ENCODE measurements at places on chromosomes 4 and X.

GRCh38 chr4:153728660-153729059 lies 31.2 kb downstream of the RNF175 start:
- peak; percentile 78 for ATAC-seq

GRCh38 chr4:97950836-97951235 lies 192.4 kb downstream of the STPG2 start:
- ATAC-seq: no peak

DNA sequence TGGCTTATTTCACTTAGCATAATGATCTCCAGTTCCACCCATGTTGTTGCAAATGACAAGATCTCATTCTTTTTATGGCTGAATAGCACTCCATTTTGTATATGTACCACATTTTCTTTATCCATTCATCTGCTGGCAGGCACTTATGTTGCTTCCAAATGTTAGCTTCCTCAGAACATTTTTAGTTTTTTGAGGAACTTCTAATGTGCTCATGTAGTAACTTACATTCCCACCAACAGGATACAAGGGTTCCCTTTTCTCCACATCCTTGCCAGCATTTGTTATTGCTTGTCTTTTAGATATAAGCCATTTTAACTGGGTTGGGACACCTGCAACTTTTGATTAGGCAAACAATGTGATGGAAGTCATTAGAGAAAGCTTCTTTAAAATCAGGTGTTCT lies 454.2 kb downstream of the NLGN4X start:
- no peak for ATAC-seq

DNA sequence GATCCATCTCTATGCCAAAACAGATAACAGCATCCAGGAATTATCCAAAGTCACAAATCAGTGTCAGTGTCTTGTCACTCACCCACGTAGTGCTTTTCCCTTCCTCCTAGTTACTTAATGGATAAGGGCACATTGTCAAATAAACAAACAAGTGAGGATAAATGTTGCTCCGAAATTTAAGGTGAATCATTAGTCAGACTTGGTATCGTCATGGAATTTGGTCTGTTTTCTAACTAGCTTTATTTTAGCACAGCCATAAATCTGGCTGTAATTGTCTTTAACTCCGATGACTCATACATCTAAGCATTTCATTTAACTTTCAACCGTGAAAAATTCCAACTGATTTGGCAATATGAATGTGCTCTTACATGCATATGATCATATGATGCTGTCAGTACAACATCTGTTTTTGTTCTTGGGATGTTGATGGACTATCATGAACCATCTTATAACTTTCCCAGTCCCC lies 83.3 kb downstream of the SNCA start:
- no peak for ATAC-seq

GRCh38 chr4:80111276-80111675 lies 38.2 kb upstream of the ANTXR2 start:
- ATAC-seq: no peak

GRCh38 chr4:675036-675882 lies 917 bp downstream of the MYL5 start:
- ATAC-seq: peak; percentile 3

DNA sequence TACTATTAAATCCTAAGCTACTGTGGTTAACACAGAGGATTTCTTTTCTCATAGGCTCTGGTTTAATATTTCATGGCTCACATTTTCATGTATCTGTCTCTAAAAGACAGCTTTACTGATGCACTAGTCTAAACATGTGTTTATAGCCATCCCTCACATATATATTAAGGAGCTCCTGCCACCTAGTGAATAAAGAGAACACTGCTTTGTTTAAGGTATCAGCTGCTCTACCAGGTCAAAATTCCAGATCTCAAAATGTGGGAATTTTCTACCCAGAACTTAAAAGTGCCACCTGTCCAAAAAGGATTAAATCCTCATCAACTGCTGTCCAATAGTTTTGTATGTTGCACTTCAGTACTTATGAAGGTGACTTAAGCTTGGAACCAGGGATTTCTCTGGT lies 188.5 kb upstream of the TEX13C start:
- no peak for ATAC-seq

- ATAC-seq: no peak
These were observed 52.8 kb downstream of the NFKB1 start for GRCh38 chr4:102553982-102554381.

GRCh38 chr4:54073271-54073880 lies 9.0 kb upstream of the CHIC2 start:
- no peak for ATAC-seq

- ATAC-seq: no peak
These were observed 1394.2 kb upstream of the DIAPH2 start for GRCh38 chrX:95290455-95290854.

GRCh38 chrX:43949669-43950068 lies 23.5 kb downstream of the NDP start:
- ATAC-seq: no peak

GRCh38 chrX:144275843-144276242 lies 392.0 kb downstream of the UBE2NL start:
- ATAC-seq: no peak

GRCh38 chr4:147605499-147605898 lies 11.7 kb upstream of the TMEM184C start:
- no peak for ATAC-seq

DNA sequence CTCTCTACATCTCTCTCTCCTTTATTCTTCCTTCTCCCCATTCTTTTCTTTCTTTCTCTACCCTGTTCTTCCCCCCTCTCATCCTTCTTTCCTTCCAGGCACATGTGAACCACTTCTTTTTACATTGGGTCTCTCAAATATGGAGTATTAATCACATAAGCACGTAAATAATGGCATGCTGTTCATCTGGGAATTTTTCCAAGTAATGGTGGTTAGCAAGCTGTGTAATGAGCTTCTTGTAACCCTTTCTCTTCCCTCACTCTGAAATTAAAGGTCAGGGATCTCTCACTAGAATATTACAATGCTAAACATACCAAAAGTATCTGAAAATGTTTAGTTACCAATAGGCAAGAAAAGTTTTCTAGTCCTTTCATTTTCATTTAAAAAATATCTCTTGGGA lies 239.9 kb upstream of the TEX13A start:
- ATAC-seq: no peak

DNA sequence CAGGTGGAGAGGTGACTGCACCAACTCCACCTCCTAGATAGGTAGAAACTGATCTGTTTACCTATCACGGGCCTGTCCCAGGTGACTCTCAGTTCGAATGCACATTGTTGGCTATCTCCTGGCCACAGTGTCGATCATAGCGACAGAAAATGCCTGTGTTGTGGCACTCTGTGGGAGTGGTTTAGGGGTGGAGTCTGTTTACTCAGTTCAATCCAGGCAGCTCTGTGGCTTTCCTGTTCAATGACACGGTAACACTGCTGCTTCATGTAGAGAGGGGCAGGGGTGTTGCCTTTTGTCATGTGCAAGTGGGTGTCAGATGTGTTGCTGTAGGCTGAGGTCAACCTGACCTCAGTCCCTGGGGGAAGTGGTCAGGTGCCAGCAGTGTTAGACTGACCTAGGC lies 1602.4 kb downstream of the TECRL start:
- no peak for ATAC-seq

- ATAC-seq: no peak
These were observed 8.4 kb upstream of the SORCS2 start for GRCh38 chr4:7183780-7184460.

DNA sequence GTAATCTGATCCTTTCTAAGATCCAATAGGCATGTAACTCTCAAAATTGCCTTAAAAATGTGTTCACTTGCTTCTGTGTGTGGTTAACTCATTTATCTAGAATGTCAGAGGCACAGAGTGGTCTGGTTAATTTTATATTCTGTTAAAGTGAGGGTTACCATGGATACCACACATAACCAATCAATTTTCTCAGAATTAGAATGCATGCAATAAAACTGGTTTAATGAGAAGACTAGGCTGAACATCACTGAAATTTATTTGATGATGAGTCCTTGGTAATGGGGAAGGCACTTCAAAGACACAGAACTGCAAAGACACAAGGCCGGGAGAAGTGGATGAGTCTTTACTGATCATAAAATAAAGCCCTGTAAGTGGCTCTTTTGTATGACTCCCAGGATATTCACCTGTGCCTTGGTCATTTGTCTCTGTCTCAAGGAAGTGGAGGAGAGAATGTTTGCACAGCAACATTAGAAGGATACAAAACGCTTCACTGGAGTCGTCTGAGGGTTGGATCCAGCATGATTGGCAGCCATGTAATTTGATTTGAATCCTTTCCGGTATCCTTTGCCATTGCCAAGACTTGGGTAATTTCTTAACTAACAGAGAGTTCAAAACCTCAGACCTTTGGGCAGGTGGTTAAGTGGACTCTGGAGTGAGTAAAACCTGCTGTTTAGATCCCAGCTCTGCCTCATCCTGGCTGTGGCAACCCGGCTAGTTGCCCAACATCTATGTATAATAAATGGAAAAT lies 94.0 kb upstream of the RBPJ start:
- no peak for ATAC-seq

GRCh38 chrX:16137416-16138107 lies 14.2 kb downstream of the GRPR start:
- ATAC-seq: peak; percentile 72

GRCh38 chr4:182809417-182810102 lies 107.6 kb downstream of the DCTD start:
- ATAC-seq: no peak

DNA sequence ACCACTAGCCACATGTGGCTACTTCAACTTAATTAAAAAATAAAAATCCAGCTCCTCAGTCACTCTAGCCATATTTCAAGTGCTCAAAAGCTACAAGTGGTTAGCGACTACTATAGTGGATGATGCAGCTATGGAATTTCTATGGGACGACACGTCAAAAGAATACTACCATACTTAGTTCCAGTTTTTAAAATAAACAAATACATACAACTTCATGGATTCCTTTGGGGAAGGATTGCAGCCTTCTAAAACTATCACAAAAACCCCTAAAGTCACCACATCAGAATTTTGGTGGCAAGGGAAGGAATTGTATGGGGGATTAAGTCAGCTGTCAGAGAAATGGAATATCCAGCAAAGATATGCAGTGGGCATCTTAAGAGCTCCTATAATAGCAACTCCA lies 6.5 kb downstream of the ZNF280C start:
- no peak for ATAC-seq

DNA sequence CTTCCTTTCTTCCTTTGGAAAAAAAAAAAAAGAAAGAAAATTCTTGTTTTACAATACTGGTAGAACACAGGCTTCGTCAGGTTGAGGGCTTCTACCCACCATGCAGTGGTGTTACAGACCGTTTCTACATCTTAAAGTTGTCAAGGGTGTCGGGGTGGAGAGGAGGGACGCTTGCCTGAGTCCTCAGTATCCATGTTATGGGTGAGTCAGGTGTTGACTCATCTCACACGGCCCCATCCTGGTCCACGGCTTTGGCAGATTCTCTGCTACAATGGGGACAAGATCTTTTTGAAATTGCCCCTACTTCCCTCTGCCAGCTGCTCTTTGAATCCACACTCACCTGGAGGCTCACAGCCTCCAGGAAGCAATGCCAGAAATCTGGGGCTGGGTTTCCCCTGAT lies 310.3 kb upstream of the ZFP42 start:
- no peak for ATAC-seq

GRCh38 chr4:41505161-41505661 lies 32.7 kb upstream of the LIMCH1 start:
- no peak for ATAC-seq

DNA sequence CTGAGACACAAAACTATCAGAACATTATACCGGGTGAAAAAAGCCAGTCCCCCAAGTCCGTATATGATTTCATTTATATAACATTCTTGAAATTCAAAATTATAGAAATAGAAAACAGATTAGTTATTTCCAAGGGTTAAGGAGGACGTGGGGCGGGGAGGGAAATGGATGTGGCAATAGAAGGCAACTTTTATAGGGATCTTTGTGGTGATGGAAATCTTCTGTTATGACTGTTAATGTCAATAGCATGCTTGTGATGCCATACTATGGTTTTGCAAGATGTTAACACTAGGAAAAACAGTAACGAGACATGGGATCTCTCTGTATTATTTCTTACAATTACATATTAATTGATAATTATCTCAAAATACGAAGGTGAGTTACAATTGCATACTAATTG lies 96.4 kb downstream of the LNX1 start:
- no peak for ATAC-seq

- no peak for ATAC-seq
These were observed 338.5 kb downstream of the PCDH7 start for GRCh38 chr4:31058656-31059055.

GRCh38 chr4:121380776-121381462 lies at the start of gene QRFPR:
Gene QRFPR (minus strand): TSS chr4:121381018. CDS start chr4:121380647, 371 bp downstream.
- no peak for ATAC-seq

DNA sequence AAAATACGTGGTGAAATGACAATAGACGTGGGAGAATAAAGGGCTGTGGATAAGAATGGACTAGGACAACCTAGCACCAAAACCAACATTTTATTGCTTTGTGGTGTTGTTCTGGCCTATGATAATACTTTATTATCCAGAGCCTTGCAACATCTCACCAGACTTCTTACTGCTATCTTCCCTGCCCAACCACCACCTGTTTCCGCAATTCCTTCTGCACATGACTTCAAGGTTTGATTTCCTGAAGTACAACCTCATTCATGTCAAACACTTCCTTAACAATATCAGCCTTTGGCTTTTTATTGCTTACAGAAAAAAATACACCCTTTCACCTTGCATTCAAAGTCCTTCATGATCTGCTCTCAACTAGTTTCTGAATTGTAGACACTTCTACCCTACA lies 84.8 kb downstream of the RTL3 start:
- ATAC-seq: no peak

Measured in stimulated activated memory B cell treated with anti-CD40 and anti-IgM and Interleukin-4, amounts not matched to agents 10 μg/mL and 1 μg/mL and 100 μg/mL, for 72 hours (primary cell).